ENCODE measurements at places on chromosomes 12 and 14.

GRCh38 chr14:97077253-97077653 is 280.1 kb downstream of the VRK1 start:
- peak; percentile 69 for DNase-seq

- no peak for DNase-seq
These were observed 51.2 kb downstream of the TMCC3 start for GRCh38 chr12:94599189-94599588.

- no peak for DNase-seq
These were observed 12.9 kb downstream of the NYNRIN start for GRCh38 chr14:24411443-24412389.

DNA sequence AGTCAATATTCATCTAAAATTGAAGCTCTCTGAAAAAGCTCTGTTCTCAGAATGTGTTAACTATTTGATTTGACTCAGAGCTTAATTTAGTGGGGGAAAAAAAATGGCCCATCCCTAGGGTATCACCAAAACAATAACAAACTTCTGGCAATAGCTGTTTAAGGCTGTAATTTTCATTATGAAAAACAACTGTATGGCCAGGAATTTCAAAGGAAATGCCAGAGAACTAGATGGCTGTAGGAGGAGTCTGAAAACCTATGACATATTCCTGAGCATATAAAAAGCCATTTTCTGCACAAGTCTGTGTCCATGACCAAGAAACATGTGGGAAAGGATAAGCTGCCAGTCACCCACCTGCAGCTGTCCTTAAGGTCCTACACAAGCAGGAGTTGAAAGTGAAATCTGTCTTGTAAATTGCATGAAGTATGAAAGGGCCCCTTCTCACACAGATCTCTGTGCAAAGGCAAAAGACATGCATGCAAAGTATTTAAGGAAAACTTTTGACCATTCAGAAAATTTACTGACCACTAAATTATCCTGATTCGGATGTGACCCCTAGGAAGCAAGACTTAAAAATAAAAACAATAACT is 299.1 kb downstream of the BTG1 start:
- DNase-seq = no peak

- DNase-seq = no peak
These were observed 111.3 kb downstream of the TSHR start for GRCh38 chr14:81066672-81067071.

DNA sequence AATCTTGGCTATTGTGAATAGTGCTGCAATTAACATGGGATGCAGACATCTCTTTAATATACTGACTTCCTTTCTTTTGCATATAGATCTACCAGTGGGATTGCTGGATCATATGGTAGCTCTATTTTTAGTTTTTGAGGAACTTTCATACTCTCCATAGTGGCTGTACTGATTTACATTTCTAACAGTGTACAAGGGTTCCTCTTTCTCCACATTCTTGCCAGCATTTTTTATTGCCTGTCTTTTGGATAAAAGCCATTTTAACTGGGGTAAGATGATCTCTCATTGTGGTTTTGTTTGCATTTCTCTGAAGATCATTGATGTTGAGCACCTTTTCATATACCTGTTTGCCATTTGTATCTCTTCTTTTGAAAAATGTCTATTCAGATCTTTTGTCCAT is 8.4 kb downstream of the AMDHD1 start:
- DNase-seq = no peak

DNA sequence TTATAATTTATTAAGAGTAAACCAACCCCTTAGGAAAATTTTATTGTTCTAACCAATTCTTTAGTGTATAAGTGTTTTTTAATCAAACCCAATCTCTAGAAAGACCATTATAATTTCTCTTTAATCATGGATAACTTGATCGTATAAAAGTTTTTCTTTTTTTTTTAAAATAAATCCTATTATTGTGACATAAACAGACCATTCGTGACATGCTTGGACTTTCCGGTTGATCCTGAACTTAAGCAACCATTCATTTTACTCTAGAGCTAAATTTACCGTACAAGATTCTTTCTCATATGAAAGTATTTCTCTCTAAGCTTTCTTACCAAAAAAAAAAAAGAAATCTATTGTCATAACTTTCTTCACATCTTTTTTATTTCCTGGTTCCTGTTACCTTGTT is 32.6 kb upstream of the SLC38A4 start:
- no peak for DNase-seq

DNA sequence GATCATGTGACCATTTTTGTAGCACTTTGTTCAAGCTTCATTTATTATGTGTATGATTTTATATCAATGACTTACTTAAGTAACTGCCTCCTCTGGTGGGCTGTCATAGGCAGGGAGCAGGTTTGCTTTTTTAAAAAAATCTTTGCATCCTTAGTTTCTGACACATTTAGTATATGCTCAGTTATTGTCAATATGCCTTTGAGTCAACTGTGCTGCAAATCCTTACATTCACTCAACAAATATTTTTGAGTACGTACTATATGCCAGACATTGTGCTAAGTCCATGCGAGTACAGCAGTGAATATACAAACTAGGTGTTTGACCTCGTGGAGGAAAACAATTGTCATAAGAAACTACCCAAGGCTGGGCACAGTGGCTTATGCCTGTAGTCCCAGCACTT is 4.4 kb upstream of the ANAPC5 start:
- DNase-seq = no peak

- no peak for DNase-seq
These were observed 751.8 kb downstream of the GALC start for GRCh38 chr14:87241018-87241768.

DNA sequence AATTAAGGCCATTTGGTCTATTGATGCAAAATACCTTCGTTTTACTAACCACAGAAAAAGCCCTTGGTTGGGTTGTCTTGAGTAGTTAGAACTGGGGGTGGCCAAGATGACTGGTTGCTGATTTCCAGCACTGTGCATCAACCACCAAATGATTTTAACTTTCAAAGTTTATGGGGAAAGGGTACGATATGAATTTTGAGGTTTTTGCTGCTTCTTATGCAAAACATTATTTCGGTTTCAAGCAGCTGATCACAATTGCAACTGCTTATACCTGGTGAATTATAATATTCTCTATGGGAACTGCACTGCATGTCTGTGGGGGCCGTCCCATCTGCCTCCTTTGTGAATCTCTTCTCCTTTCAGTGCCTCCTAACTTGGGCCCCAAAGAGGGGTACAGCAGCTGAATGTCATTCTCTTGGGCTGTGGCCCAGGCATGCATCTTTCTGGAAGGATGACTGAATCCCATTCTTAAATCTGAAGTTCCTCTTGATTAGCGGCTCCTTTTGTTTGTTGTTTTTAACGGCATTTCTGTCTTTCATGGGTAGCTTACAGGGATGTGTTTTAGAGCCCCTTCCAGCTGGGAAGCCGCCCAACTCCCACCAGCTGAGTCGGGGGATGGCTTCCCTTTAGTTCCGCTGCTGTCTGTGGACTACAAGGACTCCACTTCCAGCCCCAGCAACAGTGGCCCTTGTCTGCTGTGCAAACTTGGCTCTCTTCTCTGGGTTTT is 479.8 kb downstream of the ZFP36L1 start:
- no peak for DNase-seq

DNA sequence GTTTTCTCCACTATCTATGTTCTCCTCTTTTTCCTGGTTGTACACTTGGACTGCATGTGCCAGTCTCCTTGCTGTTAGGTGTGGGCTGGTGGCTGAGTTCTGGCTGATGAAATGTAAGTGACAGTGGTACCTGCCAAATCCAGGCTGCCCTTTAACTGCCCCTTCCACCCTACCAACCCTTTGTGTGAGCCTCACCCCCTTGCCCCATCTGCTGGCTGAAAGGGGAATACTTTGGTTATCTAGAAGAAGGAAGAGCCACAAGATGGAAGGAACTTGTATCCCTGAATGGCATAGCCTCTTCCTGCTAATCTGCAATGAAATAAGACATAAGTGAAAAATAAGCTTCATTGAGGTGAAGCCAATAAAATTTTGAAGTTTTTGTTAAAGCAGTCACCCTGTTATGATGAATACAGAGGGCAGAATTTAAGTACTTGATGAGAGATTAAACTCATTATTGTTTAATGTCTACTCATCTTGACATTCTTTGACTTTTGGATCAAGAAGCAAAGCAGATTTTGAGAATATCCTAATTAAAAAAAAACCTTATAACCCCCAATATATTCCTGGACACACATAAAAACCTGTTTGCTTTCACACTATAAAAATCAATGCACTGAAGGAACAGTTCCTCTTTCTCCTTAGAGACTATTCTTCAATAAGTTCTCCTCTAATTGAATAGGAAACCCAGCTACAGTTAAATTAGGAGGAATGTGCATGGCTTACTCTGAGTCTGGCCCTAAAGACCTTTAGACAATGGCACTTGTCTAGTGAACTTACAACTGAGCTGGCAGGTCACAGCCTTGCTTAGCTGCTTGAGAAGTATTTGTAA is 262.6 kb upstream of the BTG1 start:
- no peak for DNase-seq

GRCh38 chr12:121297435-121297991 is 1.0 kb upstream of the CAMKK2 start:
- DNase-seq = no peak

DNA sequence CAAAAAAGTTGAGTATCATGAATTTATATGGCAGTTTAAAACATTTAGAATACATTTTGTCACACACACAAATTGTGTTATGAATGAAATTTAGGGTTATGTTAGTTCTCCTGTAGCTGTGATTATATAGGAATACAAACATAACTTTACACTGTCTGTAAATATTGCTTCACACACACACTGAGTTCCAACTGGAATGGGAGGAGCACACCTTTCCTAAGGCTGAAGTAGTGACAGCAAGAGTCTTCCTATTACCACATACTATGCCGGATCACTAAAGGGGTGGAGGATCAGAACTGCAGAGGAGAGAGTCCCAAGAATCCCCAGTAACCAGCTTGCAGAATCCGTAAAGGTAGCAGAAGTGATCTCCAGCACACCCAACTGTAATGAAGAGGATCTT is 63.7 kb downstream of the DNAI7 start:
- no peak for DNase-seq

GRCh38 chr12:89525305-89525823 is 483 bp downstream of the POC1B start:
- DNase-seq = no peak

DNA sequence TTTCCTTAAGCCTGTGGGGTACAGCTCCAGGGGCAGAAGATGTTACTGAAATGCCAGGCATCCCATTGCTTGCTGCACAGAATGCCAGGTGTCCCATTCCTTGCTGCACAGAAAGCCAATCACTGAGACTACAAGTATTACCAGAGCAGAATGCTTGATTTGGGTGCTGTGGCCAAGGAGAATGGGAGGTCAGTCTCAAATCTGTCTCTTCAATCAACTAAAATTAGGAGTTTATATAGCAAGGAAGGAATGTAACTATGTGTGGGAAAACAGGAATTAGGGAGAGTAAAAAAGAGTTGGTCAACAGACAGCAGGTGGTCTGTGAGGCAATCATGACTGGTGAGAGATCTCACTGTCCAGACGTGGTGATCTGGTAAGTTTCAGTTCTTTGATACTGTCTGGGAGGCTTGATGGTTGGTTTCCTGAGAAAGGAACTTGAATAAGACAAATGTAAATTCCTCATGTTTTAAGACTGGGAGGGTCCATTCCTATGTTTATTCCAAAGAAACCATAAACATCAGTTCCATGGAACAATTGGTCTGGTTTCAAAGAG is 31.2 kb upstream of the VASH1 start:
- DNase-seq = no peak

DNA sequence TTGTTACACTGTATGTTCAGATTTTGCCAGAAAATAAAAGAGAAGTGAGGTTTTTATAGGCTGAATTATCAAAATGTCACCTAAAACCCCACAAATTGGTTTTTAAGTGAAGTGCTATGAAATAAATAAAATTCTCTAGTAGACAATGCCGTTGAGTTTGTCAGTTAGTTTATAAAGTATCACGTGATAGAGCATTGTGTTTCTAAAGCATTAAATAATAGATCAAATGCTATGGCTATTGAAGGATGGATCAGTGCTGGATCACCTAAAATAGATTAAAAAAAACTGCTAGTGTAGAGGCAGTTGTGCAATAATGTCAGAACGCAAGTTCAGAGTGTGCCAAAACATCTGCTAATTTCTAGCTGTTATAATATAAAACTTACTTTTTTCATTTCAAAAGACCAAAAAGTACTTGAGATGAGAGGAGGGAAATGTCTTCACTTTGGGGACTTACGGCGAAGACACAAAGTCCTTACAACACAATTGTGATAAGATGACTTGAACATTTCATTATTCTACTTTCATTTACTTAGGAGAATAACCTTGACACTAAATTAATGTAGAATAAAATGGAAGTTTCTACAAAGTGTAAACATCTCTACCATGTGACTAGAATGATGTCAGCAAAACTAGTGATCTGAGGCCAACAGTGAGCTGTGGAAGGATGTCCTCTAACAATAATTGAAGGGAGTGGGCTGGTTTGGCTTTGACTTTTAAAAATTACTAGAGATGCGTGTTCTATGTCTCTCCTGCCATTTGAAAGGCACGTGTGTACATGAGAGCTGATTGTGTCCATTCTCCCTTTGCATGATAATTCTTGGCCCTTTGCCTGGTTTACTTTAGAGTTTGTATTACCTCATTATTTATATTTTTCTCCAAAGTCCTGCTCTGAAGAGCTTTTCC is 154.4 kb upstream of the PDE3A start:
- DNase-seq = no peak

GRCh38 chr12:92124689-92125029 is 21.0 kb downstream of the BTG1 start:
- no peak for DNase-seq

GRCh38 chr12:1099158-1099557 is 108.1 kb downstream of the ERC1 start:
- DNase-seq = no peak

DNA sequence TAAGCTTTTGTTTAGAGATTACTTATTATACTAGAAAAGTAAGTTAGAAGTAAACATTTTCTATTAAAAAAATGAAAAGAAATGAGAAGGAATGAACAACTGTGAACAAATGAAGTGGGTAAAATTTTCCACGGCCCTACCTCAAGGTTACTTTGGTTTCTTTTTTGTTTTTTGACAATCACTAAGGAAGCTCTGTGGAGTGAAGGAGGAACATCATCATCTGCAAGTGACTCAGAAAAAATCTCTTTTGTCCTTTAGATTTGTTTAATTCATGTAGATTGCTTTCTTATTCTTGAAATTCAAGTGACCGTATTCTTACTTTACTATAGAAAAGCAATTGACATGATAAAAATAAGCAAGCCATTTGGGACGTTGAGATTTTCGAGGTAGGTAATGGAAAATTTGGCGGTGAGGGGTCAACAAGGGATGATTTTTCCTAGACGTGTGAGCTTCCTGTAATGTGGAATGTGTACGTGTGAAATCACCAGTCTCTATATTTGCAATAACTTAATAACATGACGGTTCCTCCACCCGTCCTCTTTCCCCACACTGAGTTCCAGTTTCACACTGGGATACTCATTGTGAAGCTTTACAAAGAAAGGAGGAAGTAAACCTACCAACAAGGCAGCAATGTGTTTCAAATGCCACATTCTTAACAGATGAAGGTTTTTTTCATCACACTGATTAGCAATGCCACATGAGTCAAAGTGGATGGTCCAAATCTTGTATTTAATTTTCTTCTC is 62.3 kb upstream of the EGLN3 start:
- no peak for DNase-seq

DNA sequence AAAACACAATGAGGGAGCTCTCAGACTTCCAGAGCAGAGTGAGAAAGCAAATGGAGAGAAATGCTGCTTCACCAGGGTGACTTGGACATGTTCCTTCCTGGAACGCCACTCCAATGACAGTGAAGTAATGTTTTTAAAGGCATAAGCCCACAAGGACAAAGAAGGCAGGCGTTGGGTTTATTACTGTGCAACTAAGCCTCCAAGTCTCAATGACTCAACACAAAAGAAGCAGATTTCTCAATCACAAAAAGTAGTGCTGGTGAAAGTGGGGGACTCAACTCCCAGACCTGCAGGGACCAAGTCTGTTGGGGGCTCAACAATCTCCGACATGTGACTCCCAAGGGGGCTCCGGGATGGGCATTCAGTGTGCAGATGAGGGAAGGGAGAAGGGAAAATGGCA is 505.2 kb downstream of the BCL11B start:
- no peak for DNase-seq
